NCI-H460 (cell line): ENCODE measurements at places on chromosomes 6 and 20. TPM values are rescaled to one million over a fixed set of nuclear protein-coding genes. Genes with fewer than 3 reads are reported as not detected.

The SLC35D3 gene
- total RNA-seq: not detected in 2 replicates

The SNAP25 gene
- 0.40 and 0.42 TPM in 2 replicates for total RNA-seq

DNA sequence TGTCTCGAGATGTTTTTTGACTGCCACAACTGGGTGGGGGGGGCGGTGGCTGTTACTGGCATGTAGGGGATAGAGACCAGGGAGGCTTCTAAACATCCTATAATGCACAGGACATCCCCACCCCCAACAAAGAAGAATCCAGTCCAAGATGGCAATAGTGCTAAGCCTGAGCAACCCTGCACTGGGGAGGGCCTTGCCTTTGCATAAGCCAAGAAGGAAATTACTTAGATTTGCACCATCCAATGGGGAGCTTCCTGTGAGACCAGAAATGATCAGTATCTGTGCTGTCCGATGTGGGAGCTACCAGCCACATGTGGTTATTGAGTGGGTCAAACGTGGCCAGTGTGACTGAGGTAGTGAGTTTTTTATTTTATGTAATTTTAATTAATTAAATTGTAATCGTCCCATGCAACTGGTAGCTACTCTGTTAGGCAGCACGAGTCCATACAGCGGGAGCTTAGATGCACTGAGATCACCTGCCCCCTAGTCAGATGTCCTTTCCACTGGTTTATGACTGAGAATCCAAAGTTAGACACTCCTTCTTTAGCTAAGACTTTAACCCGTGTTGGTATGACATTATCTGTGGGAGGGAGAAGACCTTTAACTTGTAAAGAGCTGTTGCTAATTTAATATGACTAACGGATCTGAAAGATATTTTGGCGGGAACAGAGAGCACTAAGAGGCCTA lies 97.4 kb upstream of the NEDD9 start:
- no peak for DNase-seq

DNA sequence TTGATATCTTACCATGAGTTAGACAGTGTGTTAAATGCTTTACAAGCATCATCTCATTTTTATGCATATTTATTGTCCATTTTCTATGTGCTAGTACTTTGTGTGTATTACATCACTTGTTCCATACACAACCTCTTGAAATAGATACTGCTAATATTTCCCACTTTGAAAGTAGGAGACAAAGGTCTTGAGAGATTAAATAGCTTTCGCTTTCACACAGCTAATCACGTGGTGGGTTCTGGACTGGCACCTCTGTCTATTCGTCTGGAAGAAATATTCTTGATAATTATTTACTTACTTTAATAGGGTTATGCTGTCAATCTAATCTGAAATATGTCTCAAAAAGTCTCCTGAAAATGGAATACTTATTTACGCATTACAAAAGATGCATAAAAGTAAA lies 30.2 kb downstream of the EPHA7 start:
- DNase-seq: no peak
